Stimulated activated CD4-positive, alpha-beta T cell treated with anti-CD3 and anti-CD28 coated beads, Interleukin-2, amount 100 ng/mL, for 24 hours (primary cell): ENCODE measurements at places on chromosomes 11 and 22.
A peak's percentile ranks its signal among the peaks of the same experiment; 100 is the strongest.

- no peak for DNase-seq
These were observed 19.9 kb downstream of the UNC93B1 start for GRCh38 chr11:67983951-67984350.

DNA sequence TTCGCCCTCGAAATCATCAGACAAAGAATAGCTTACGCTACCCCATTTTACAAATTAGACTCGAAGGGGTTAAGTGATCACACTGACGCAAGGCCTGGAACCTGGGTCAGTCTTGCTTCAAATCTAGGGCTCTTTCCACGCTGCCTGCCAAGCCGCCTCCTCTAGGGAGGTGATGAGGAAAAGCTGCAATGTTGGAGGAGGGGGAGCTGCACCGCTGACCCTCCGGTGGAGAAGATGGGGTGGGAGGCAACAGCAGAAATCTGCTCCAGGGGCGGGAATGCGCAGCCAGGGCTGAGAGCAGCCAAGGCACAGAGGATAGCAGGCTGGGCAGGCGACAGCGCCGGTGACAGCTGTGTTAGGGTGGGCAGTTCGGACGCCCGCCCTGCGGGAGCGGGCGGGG is 595 bp downstream of the SYVN1 start:
- DNase-seq, result no peak

- DNase-seq, result no peak
These were observed 346.6 kb downstream of the BRD1 start for GRCh38 chr22:49480896-49481658.

DNA sequence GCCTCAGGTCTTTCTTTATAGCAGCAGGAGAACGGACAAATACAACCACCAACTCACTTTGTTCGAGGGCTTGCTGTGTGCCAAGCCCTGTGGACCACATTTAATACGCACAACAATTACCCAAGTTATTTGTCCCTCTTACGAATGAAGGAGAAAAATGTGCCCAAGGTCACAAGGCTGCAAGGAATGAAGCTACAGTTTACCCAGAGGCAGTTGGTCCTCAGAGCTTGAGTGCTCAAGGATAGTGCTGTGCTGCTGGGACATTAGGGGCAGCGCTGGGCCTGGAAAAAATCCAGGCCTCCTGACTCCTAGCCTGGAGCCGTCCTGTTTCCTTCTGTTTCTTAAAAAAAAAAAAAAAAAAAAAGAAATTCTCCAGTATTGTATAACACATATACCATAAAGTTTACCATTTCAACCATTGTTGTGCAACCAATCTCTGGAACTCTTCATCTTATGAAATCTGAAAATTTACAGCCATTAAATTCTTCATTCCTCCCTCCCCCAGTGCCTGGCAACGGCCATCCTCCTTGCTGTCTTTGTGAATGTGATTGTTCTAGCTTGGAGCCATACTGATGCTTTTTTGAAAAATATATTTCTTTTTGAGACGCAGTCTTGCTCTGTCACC is 1.0 kb upstream of the C11orf86 start:
- no peak for DNase-seq

- DNase-seq, result peak; percentile 29
These were observed at the start of gene C22orf15 for GRCh38 chr22:23762842-23763578. TSS of gene C22orf15 (plus strand) at chr22:23762990. CDS start at chr22:23763307, 317 bp downstream.

GRCh38 chr11:117808784-117809183 is 11.8 kb upstream of the DSCAML1 start:
- DNase-seq, result no peak
